Epithelial cell of prostate (primary cell): ENCODE measurements at places on chromosomes 2 and 18.

DNA sequence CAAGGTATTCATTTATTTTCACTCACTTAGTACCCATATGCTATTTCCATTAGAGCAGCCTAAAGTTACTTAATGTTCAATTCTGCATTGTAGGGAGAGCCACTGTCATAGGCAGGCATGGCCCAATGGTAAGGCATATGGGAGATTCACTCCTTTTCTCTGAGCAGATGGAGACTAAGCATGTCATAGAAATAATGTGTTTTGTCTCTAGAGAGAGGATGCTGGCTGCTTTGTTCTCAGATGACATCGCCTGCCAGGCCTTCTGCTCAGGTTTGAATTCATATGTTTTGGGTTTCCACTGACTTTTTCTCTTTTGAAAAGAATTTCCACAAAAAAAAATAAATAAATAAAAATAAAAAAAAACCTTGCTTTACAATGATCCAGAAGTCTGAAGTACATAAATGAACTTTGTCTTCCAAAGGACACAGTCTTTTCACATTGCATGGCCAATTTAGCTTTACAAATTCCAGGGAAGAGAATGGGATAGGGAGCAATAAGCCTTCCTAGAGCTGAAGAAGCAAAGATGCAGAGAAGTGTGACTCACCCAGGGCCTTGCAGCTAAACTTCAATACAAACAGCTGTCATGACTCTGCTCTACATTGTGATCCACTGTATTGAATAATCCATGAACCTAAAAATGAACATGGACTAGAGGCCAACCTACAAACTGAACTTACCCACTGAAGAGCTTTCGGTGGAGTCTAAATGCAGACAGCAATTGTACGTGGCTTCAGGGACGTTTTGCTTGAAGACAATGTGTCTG, 422.5 kb downstream of the CMPK2 start:
- no peak for DNase-seq

GRCh38 chr18:45589356-45590035, 25.8 kb upstream of the SLC14A2 start:
- DNase-seq: no peak

- no peak for DNase-seq
Measured at GRCh38 chr2:85777441-85777861, 23.7 kb downstream of the ATOH8 start.

DNA sequence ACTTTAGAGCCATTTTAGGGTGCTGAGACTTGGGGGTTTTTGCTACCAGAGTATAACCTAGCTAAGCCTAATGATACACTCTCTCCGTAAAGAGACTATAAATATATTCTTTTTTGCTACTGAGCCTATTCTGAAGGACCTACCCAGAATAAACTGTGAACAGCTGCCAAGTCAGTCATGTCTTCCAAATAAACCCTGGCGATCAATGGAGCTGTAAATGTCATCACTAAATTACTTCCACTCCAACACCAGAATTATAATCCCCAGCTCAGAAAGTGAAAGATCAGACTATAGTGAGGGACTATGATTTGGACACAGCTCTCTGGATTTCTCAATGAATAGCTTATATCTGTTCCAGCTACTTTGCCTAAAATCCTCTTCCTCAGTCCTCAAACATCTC, 178.9 kb downstream of the METTL4 start:
- DNase-seq: no peak

- no peak for DNase-seq
Measured at GRCh38 chr18:692824-693223, 19.6 kb downstream of the ENOSF1 start.

- DNase-seq: no peak
Measured at GRCh38 chr2:172249334-172249733, 146.6 kb upstream of the DLX2 start.

GRCh38 chr2:129187343-129187742, 792.1 kb upstream of the RAB6C start:
- no peak for DNase-seq
